Mucosa of descending colon (tissue), 3 donors: ENCODE measurements at places on chromosomes 7 and 10.

GRCh38 chr7:128703609-128704241, 31.6 kb downstream of the GARIN1A start:
- DNase-seq = no peak

DNA sequence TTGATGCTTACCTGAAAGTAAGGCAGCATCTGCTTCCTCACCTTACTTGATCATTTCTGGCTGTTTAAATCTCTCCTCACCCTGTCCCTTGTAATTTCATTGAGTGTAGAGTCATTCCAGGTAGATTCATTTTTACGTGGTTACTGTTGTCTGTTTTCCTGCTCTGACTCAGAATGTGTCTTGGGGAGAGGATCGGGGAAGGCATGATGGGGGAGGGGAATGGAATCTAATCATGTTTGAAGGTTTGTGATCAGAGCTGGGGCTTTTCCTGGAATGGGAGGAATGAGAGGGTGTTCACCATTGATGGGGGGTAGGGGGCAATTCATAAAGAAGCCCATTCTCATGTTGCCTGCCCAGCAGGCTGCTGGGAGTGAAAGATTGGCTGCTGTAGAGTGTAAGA, 18.7 kb downstream of the SEC24C start:
- DNase-seq = no peak

DNA sequence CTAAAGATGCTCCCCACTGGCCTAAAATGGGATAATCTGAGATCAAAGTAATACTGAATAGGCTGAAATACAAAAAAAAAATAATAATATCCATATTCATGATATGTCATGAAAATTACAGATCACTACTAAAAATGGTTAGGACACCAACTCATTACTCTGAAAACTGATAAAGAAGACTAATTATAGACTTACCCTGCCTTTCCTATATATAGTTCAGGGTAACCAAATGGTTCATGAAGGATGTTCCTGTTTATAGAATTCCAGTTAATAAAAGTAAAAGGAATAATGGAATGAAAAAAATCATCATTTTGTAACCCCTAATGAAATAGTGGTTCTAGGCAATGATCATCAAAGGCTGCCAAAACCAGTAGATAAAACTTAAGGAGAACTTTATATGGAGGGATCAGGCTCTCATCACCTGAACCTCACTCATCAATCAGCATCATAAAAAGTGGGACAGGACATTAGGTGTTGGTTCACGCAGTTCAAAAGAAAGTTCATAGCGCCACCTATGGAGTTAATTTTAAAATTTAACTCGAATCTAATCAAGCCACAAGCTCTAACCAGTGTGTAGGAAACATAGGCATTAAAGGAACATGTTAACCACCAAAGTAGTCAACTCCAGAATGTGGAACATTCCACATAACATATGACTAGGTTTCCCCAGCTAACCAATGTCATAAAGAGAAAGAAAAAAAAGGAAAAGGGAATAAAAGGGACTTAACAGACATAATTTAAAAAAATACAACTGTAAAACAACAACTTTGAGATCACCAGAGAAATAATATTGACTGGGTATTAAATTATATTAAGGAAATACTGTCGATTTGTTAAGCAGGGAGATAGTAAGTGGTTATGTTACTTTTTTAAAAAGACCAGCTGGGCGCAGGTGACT, 35.7 kb downstream of the P4HA1 start:
- no peak for DNase-seq

GRCh38 chr7:152312316-152312715, 123.5 kb downstream of the KMT2C start:
- no peak for DNase-seq

DNA sequence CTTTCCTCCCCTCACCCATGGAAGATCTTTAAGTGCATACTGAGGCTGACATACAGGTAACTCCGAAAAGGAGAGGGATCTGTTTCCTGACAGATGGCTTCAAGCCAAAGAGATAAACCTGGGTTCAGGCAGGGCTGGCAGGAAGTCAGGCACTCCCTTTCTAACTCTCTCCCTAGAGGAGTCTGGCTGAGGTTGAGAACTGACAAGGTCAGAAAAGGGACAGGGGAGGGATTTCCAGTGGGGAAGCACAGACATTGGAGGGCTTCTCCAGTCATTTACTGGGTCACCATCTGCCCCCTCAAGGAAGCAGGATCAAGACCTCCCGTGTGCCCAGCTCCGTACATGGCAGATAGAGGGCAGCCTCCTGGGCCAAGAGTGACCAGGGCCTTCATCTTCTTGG, 31.6 kb downstream of the TLX1 start:
- no peak for DNase-seq
